ENCODE measurements at places on chromosomes 1 and 21. TPM values are rescaled to one million over a fixed set of nuclear protein-coding genes. Genes with fewer than 3 reads are reported as not detected.

Gene SERPINC1
- total RNA-seq = not detected

Gene FAM229A
- 4.4 TPM for total RNA-seq

Gene PRKAB2
- 50.7 TPM for total RNA-seq

Gene PLA2G4A
- total RNA-seq = not detected

Gene PRAMEF4
- not detected for total RNA-seq

Data from myocyte (in vitro differentiated cells).